ENCODE measurements at places on chromosomes 3 and 15.
A peak's percentile ranks its signal among the peaks of the same experiment; 100 is the strongest.

DNA sequence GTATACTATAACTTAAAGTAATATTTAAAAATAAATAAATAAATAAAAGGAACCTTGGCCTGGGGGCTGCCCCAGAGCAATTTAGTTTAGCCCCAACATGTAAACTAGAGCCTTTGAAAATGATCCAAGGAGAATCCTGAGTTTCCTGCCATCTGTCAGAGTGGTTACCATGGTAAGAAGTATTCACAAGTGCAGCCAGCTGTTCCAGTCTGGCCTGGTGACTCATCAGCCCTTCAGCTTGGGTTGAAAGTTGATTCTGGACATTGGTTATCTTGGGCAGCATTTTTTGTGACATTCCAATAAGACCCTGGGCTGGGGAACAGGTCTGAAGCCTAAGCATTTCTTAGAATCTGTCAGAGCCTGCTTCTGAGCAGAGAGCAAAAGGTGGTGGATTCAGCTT lies 72.7 kb upstream of the LRTM1 start:
- peak; percentile 31 for DNase-seq

GRCh38 chr3:17187589-17188184 lies 302.9 kb downstream of the PLCL2 start:
- DNase-seq = no peak

DNA sequence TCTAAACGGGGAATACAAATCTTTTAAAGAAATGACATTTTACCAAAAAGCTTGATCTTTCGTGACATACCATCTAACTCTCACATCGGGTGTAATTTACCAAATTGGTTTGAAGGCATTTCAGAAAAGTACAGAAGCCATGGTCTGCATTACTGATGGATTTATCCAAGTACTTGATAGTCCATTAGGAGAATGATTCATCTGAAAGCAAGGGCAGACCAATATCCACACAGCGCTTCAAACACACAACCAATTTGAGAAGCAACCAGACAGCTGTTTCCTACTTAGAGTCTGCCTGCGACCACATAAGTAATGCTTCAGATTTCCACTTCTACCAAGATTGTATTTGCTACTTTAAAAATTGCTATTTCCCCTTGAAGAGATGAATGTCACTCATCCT lies 697.6 kb upstream of the ALCAM start:
- DNase-seq = no peak

DNA sequence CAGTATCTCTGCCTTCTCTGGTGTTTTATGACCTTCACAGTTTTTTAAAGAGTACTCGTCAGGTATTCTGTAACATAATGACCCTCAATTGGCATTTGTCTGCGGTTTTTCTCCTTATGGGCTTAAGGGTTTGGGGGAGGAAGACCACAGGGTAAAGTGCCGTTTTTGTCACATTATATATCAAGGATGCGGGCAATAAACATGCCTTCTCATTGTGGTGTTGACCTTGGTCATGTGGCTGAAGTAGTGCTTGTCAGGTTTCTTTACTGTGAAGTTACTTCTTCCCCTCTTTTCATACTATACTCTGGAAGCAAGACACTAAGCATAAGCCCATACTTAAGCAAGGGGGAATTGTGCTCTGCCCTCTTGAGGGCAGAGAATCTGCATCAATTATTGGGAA lies 16.6 kb downstream of the CAPN3 start:
- no peak for DNase-seq

DNA sequence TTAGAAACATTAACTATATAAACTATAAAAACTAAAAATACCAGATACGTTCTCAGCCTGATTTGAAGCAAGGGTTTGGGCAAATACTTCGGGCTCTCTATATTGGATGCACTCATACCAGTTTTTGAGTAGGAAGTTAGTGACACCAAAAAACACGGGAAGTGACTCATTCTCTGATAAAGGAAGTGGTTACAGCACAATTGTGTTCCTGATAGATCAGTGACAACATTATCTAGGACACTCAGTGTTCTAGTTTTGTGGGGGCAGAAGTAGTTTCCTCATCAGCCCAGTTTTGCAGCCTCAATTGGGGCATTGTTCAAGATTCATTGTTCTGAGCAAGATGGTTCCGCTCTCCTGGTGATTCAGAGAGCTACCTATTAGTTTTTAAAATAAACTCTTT lies 469.6 kb upstream of the DPPA4 start:
- DNase-seq = no peak

GRCh38 chr15:61051569-61052031 lies 177.5 kb downstream of the RORA start:
- DNase-seq = peak; percentile 55

All from brain pericyte (primary cell).